ENCODE measurements at places on chromosomes 1 and 21. TPM values are rescaled to one million over a fixed set of nuclear protein-coding genes. Genes with fewer than 3 reads are reported as not detected.

DNA sequence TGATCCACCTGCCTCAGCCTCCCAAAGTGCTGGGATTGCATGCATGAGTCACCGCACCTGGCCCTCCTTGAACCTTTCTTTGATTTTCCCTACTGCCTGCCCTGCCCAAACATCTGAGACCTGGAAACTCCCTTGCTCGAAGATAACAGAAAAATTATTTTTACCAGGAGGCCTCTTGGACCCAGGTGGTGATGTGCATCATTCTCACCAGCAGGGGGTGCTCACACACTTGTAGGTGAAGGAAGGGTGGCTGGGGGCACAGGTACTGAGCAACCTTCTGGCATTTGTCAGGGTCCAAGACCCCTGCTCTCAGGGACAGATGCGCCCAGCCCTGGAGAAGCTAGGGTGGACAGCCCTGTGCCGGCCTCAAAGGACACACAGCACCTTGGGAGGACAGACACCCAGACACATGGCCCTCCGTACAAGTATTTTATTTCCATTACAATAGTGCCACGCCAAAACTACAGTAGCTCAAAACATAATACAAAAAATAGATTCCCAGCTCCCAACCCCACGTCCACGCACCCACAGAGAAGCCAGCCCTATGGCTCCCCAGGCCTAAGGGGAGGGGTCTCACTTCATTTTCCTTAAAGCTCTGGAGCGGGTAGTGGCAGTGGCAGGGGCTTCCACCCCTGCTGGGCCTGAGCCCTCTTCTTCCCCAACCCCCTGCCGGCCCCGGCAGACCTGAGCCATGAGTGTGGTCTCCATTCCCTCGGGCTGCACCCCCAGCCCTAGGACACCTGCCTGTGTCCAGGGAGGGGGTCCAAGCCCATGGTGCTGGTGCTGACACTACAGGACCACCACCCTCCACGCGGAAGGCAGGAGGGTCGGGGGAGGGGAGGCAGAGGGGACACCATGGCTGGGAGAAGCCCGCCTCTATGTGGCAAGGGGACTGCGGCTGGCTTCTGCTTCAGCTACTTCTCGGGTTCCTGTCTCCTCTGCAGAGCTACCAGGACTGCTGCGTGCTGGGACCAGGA, 40.4 kb upstream of the EIF4G3 start:
- no peak overlapping the region for H3K27ac ChIP-seq
- H3K4me3 ChIP-seq, result no peak overlapping the region
- peaks cover 3% of the 10 kb centered on the region for H3K4me1 ChIP-seq
- no peaks in the 10 kb centered on the region for H3K27me3 ChIP-seq
- H3K36me3 ChIP-seq, result peaks cover 28% of the 10 kb centered on the region

DNA sequence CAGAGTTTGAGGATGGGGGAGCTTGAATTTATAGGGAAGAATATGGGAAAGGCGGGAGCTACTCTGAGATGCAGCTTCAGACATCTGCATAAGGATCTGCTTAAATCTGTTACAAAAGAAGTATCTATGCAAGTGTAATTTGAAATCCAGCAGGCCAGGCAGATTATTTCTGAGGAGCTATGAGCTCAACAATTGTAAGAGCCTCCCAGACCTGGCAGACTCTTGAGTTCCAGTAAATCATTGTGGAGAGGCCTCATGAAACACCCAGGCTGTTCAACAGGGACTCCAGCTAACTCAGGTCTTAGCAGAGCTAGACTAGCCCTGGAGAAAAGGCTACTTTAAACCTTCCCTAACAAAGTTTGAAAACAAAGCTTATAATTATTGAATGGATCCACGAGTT, 647.5 kb upstream of the CHRM3 start:
- peak; percentile 84 for DNase-seq
- no peaks in the 10 kb centered on the region for H3K4me1 ChIP-seq
- no peak overlapping the region for H3K27ac ChIP-seq
- H3K36me3 ChIP-seq, result no peaks in the 10 kb centered on the region
- H3K4me3 ChIP-seq, result no peak overlapping the region

SERTAD4 gene
- 11.7 TPM for polyA plus RNA-seq

C1orf115 gene
- 10.4 TPM for polyA plus RNA-seq

RGS8 gene
- 0.08 TPM for polyA plus RNA-seq

TMPRSS3 gene
- polyA plus RNA-seq, result not detected
